Panc1 (cell line): ENCODE measurements at places on chromosomes 16 and 17.

- no peak for DNase-seq
Observed at GRCh38 chr16:65600629-65601028, 478.8 kb upstream of the CDH11 start.

- DNase-seq: no peak
Observed at GRCh38 chr17:41835800-41836549, at the start of gene NT5C3B. NT5C3B (minus strand) TSS chr17:41836232; CDS start chr17:41836193, 39 bp downstream.

- peak; percentile 13 for DNase-seq
Observed at GRCh38 chr17:67602974-67603373, 114.8 kb upstream of the NOL11 start.

- DNase-seq: no peak
Observed at GRCh38 chr17:45296003-45296832, 20.6 kb downstream of the MAP3K14 start.

GRCh38 chr17:77802811-77803220 lies 155.7 kb upstream of the TNRC6C start:
- DNase-seq: no peak

GRCh38 chr16:70534971-70535370 lies 11.4 kb downstream of the SF3B3 start:
- DNase-seq: no peak
